ENCODE measurements at places on chromosomes 2 and 18.

DNA sequence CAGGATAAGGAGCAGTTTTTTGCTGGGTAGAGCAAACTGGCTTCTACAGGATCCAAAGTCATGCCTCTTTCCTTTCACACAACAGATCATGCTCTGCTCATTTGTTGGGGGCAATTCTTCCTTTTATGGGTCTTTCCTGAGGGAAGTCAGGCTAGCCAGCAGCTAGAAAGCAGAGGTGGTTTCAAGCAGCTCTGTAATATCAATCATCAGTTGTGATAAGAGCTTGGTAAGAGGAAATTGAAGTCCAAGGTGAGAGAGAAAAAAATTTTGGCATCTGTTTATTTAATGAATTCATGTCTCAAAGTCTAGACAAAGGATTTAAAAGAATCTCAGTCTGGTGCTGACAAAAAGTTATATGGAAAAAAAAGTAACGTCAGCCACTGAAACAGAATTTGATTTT is 6.2 kb downstream of the TMEM87B start:
- no peak for DNase-seq

DNA sequence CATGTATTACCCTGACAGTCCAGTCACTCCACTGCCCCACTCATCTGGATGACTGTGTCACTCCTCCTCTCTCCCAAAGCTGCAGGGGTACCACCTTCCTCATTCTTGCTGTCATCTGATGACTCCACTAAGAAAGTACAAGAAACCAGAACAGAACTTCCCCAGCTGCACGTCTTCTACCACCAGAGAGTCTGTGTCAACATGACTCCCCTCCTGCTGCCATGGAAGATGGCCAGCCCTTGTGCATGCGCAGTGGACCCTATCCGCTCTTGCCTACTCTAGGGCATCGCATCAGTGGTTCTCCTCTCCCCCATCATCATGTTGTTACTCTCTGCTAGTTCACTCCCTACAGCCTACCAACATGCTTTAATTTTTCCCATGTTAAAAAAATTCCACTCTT is 14.5 kb upstream of the ST8SIA3 start:
- no peak for DNase-seq

GRCh38 chr18:78980777-78981380 is 1.3 kb downstream of the SALL3 start:
- DNase-seq, result no peak

GRCh38 chr18:25503567-25504081 is 151.7 kb upstream of the ZNF521 start:
- DNase-seq, result no peak

DNA sequence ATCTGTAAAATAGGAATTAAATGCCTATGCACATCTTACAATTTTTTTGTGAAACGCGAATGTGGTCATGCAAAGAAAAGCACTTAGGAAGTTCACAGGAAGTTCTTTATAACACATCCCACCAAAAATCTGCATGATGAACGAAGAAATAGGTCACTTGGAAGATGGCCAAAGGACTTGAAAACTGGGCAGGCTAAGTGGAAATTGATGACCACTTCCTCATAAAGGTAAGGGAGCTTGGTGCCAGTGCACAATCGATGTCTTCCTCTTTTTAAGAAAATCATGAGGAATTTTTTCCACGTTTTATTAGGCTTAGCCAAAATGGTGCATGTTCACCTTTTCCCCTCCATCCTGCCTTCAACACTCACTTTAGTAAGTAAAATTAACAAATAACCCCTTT is 8.2 kb upstream of the NT5C1B start:
- no peak for DNase-seq

DNA sequence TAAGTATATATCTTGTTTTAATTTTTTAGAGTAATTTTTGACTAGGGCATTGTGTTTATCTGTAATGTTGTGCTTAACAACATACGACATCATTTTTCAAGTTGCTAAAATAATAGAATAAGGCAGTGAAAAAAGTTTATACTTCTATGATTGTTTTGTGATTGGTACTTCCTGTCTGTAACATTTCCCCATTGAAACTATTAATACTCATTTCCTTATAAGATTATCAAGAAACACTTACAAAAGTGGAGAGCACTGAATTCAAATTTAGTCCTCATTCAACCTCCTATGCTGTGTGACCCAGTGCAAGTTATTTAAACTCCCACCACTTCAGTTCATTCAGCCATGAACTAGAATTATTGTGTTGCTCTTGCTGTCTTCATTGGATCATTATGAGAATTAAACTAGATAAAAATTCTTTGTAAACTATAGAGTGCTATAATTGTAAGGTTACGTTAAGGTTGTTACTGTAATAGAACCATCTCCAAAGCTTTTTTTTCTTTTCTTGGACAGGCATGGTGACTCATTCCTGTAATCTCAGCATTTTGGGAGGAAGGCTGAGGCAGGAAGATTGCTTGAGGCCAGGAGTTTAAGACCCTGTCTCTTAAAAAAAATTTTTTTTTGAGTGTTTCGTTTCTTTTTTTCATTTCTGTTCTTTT is 2.8 kb downstream of the ETAA1 start:
- DNase-seq, result no peak

DNA sequence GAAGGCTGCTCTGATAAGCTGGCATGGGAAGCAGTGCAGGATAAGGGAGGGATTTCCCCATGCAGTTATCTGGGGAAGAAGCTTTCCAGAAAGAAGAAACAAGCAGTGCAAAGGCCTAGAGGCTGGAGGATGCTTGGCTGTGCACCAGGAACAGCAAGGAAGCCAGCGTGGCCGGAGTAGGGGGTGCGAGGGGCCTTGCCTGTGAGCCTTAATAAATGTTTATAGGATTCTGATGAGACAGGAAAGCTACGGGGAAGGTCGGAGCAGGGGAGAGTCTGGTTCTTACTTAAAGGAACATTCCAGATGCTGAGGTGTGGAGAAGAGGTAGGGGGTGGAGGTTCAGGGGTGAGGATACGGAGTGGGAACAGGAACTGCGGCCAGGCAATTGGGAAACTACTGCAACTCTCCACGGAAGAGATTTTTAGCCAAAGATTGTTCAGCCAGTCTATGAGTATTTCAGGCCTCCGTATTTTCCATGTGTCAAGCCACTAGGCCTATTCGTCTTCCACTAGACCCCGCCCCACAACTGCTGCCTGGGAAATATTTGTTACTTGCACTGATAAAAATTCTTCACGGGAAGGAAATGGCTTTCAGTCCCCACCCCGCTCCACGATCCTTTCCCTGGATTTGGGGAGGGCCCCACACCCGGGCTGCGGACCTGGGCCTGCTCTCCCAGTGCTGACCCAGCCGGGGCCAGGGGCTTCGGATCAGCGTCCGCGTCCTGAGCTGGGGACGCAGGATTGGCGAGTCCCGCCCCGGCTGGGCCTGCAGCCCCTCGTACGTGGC is 516 bp downstream of the EIF2AK2 start:
- no peak for DNase-seq

DNA sequence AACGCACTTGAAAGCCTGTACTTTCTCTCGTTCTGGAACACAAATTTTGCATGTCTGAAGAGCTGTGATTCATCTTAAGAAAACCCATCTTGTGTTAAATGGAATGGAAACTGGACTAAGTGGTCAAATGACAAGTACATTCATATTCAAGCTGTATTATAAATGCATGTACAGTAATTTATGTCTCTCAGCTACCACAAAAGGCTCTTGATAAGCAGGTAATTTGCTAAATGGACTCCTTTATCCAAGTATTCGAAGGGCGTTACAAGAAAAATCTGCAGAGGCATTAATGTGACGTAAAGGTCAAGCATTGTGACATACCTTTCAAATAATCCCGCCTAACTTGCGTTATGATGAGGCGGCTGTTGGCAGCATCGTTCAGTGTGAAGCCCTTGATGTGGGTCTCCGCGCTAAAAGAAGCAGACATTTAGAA is 66.6 kb downstream of the ABCG8 start:
- DNase-seq, result no peak

DNA sequence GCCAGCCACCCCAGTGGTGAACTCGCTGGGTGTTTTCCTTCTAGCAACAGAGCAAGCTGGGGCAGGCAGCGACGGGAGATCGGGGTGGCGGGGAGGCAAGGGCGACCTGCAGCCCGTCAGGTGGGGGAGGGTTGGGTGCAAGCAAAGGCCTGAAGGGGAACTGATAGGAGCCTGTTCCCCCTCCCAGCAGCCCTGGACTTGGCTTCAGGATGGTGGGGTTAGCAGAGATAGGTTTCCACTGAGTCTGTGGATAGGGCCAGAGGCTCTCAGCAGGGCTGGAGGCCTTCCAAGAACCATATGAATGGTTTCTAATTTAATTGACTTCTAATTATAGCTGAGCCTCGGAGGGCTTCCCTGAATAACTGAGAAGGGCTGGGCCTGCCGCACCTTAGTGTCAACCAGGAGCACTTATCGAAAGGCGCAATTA is 55.3 kb downstream of the EDAR start:
- DNase-seq, result no peak

- DNase-seq, result no peak
These were observed 265.5 kb downstream of the SRBD1 start for GRCh38 chr2:45345331-45346234.

DNA sequence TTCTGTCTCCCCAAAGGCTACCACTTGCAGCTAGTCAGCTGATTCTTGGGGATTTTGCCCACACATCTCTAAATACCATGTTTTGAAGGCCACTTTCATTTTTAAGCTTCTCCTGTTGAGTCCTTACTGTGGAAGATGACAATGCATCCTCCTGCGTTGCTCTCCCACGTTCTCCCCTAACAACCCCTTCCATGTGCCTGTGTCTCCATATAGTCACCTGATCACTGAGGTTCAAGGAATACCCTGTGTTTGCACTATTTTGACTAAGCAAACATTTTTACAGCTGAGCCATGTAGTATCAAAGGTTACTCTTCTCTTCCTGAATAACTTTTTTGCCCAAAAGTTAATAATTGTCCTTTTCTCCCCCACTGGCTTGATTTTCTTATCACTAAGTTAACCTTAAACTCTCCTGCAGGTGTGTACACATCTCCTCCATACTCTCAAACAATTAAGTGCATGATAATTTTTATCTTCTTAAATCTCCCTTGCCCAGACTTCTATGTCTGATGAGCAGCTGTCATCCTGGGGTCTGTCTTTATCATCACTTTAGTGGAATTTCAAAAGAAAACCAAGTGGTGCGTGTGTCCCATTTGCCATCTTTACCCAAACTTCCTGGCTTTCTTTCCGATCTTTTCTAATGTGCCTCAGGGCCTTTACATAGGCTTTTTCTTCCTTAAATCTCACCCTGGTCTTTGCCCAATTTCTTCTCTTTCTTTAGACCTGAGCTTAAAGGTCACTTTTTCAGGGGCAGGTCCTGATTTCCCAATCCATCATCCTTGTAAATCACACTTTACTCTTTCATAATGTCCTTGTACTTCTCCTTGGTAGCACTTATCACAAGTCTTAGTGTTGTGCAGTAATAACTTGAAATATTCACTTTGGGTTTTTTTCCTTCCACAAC is 85.2 kb upstream of the SPATS2L start:
- DNase-seq, result no peak

DNA sequence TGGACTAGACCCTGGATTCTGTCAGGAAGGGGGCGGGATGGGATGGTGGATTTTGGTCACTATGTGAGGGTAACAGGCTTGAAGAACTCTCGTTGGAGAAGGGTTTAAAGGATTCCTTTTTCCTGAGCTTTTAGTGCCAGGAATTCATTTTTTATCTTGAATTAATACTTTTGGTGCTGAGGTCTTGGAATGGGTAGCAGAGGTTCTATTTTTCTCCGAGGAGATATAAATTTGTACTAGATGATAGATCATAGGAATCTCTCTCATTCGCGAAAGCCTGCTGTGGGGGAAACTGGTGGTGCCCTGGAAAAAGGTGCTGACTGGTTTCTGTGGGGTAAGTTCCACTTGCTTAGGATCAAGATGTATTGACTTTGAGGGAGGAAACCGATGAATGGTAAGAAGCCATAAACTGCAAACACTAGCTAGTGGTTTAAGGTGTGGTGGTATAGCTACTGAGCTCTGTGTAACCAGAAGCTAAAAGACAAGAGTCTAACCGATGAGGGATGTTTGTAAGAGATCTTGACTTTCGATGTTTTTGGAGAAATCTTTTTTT is 706 bp downstream of the AGPS start:
- DNase-seq, result no peak

DNA sequence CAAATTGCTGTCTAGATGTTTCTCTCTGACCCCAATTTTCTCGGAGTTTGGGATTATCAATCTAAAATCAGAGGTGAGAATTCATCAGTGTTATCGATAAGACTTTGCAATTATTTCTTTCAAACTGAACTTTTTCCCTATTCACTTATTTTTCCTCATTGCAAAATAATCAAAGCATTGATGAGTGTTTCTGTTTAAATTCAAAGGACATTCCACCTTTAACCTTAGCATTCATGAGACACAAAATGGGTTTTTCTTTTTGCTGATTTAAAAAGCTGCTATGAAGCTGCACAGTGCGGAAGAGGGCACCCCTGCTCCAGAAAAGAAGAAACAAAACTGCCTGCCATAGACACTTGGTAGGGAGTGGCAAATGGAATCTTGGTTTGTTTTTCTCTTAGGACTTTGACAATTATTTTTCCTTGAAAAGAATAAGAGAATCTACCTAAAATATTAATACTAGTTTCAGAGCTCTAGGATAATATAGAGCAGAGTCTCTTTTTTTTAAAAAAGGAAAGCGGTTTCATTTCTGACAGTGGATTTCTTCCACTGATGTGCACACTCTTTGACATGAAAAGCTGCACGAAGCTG is 203.4 kb downstream of the TGIF1 start:
- DNase-seq, result no peak

GRCh38 chr18:2939317-2939716 is 73.6 kb downstream of the LPIN2 start:
- no peak for DNase-seq

DNA sequence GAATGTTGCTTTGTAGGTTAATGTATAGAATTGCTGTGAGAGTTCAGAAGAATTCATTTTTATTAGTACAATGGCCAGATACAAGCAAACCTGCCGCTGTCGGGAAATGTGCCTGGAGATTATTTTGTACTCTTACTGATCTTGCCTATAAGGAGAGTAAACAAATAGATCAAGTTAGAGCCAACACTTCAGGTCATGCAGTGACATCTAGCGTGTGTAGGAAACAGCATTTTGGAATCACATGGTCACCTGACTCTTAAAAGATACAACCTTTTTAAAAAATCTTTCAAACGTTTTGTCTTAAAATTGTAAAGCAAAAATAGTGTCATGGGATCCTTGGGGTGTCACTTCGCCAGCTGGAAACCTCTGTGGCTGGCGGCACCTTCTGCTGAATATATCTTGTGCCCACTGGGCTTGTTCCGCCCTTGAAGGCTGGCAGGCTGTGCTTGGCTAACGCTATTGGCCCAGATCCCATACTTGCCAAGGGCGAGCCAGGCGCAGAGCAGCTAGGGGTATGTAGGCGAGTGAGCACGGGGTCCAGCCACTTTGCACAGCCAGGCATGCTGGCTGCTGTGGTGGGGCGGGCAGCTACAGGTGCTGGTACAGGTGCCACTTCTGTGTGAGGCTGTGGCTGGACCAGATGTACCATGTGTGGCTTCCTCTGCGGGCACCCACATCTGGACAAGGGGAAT is 19.5 kb upstream of the RPRM start:
- DNase-seq, result no peak

GRCh38 chr2:146228020-146228393 is 1616.8 kb upstream of the ACVR2A start:
- DNase-seq, result no peak

GRCh38 chr2:24558781-24559472 is 67.9 kb downstream of the NCOA1 start:
- no peak for DNase-seq

All from naive B cell (primary cell).